Stimulated activated CD4-positive, alpha-beta T cell treated with anti-CD3 and anti-CD28 coated beads, Interleukin-12 subunit alpha, Interleukin-12 subunit beta, amount 100 ng/mL, for 24 hours (primary cell): ENCODE measurements at places on chromosomes 7 and 10.

GRCh38 chr7:6650521-6651011, 13.4 kb downstream of the ZNF316 start:
- no peak for DNase-seq

- no peak for DNase-seq
Measured at GRCh38 chr10:110756876-110757275, 112.7 kb downstream of the RBM20 start.

GRCh38 chr10:29806350-29806788, 171.6 kb upstream of the SVIL start:
- DNase-seq = no peak

GRCh38 chr7:139667377-139667776, 110.4 kb downstream of the HIPK2 start:
- no peak for DNase-seq

- DNase-seq = no peak
Measured at GRCh38 chr10:11959966-11960365, 82.6 kb downstream of the UPF2 start.

DNA sequence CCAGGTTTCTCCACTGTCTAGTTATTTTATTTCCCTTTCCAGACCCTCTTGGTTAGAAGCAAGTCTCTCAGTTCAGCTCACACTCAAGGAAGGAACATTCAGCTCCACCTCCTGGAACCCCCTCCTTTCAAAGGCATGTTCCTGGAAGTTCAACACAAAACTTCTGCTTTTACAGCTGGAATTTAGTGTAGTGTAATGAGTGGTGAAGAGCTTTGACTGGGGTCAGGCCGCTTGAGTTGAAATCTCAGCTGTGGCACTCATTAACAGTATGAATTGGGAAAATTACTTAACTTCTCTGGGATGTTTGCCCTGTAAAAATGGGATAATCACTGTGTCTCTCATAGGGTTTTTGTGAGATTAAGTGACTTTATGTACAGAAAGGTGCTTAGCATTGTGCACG, 91.7 kb downstream of the TMEM178B start:
- DNase-seq = no peak

DNA sequence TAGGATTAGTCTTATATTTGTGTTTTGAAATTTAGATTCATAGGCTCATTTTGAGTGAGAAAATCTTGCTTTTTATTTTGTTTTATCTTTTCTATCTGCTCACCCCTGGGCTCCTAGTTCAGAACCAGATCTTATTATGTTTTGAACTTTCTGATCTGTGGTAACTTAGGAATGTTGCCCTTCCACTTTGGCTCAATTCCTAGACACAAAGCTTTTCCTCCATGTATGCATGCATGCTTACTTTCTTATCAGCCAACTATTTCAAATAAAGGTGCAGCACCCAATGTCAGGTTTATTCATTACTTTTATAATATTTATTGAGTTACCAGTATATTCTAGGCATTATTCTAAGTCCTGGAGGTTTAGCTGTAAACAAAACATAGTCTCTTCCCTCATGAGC, 374.8 kb upstream of the KIAA1217 start:
- no peak for DNase-seq

DNA sequence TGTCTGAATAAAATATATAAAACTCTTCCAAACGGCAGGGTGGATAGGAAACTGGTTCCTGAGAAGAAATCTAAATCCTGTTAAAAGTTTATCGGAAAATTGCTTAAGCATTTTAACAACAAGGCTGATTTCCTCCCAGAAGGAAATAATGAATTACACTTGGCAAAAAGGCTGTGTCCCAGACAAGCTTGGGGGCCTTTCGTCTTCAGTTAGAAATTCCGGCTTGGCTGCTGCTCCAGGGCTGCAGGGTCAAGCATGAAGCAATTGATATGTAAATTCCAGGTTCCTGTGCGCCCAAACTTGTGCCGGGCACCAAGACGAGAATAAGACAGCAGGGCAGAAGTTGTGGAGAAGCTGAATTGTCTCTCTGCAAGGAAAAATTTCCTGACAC, 38.0 kb upstream of the LBX1 start:
- no peak for DNase-seq

DNA sequence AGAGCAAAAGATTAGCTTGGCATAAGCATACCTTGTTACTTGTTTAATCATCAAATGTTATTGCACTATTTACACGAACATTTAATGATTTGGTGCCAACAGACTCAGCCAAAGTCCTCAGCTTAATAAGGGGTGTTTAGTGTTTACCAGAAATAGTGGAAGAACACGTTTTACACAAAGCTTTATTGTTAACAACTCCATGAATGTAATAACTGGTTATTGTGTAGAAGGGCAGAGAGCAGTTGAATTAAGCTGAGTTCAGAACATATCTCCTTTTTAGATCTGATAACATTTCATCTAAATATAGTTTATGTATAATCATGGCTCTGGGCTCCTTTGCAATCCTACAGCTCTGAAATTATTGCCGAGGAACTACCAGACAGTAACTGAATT, 99.1 kb downstream of the CABCOCO1 start:
- DNase-seq = no peak

DNA sequence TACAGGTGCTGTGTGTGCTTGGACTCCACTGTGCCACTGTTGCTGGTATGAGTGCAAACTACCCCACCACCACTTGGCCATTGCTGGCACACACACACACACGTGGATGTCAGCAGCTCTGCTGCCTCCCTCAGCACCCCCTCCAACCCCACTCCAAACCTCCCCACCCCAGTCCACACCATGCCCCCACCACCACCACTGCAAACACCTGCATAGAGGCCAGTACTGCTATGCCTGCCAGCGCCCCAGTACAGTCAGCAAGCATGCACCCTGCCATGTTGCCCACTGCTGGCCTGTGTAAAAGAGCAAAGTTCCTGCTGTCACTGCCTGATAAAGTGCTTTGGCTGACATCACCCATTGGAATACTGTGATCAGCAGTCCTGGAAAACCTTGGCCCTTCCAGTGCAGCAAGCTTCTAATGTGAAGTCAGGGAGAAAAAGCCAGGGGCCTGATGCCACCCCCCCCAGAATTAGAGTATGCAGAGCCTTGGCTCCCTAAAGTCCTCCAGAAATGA, 519.2 kb upstream of the PCDH15 start:
- DNase-seq = no peak

DNA sequence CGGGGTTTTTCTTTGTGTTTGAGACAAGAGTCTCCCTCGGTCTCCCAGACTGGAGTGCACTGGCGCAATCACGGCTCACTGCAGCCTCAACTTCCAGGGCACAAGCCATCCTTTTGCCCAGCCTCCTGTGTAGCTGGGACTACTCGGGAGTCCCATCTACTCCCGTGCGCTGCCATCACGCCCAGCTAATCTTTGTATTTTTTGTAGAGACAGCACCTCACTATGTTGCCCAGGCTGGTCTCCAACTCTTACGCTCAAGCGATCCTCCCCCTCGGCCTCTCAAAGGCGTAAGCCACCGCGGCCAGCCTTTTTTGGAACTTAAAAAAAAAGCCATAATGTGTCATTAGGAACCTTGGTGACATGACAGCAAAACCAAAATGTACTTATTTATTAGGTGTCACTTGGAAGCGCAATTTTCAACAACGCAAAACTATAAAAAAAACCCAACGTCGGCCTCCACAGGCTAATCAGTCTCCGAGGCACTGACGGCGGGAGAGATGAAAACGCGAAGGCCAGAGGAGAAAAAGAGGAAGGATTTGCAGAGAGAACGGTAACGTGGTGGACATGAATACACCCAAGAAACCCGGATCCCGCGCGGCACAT, 911 bp upstream of the HNRNPH3 start:
- DNase-seq = peak; percentile 2

DNA sequence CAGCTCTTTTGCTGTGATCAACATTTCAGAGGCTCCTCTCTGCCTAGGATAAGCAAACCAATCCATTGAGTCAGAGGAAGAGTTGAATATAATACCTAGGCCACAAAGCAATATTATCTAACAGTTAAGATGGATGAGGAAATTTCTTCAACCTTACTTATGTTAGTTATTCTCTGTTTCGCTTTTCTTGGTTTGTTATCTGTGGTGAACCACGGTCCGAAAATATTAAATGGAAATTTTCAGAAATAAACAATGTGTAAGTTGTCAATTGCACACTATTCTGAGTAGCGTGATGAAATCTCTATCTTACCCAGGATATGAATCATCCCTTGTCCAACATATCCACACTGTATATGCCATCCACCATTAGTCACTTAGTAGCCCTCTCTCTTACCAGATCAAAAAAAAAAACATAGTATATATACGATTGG, 1.5 kb upstream of the HTR7 start:
- DNase-seq = no peak

DNA sequence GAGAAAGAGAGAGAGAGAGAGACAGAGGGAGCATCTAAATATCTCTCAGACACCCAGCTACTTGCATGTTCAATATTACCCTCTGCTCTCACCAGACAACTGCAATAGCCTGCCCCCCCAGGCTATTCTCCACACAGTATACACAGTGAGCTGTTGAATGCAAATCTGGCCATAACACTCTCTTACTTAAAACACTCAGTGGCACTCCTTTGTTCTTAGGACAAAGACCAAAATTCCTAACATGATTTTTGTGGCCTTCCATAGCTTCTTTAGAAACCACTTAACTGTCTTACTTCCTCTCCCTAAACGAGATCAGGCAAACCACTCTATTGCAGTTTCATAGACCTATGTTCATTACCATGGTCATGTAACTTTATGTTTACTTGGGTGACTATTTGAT, 903.6 kb upstream of the AUTS2 start:
- no peak for DNase-seq

- DNase-seq = no peak
Measured at GRCh38 chr7:33781796-33782195, 123.5 kb upstream of the BMPER start.

DNA sequence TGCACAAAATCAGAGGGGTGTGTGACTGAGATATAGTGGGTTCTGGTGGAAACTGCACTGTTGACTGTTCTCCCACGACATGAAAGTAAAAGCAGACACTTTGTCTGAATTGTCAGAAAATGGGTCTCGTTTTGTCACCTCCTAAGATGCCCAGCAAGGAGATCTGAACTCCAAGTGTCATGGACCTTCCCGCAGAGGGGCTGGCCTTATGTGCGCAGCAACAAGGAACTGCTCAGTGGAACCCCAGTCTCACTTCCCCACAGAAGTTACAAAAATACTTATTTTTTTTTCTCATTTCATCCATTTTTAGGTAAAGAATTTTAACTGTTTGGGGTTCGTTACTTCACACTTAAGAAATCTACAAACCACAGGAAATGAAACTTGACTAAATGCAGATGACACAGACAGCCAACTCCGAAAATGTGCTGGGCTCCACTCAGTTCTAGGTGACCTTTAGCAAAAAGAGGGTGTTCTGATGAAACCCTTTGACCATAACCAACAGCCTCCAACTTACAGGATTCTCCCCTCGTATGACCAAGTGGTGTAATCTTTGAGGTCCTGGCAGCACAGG, 115.0 kb downstream of the FAM107B start:
- DNase-seq = peak; percentile 33

DNA sequence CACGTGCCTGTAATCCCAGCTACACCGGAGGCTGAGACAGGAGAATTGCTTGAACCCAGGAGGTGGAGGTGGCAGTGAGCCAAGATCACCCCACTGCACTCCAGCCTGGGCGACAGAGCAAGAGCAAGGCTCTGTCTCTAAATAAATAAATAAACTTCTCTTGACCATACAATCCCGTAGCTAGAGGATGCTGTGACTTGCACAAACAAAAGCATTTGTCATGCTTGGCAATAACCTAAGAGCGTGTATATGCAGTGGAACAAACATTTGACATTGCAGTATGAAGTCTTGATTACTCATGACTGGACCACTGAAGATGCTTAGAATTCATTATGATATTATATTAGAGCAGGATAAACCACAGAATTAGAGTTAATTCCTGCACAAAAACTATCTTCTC, 1.4 kb upstream of the C7orf57 start:
- DNase-seq = no peak
